Panc1 (cell line): ENCODE measurements at places on chromosomes 4 and X. TPM values are rescaled to one million over a fixed set of nuclear protein-coding genes. Genes with fewer than 3 reads are reported as not detected.

The CXCL11 gene
- total RNA-seq, result not detected

The GRIA2 gene
- total RNA-seq, result not detected

The TAB3 gene
- total RNA-seq, result 7.7 TPM

The CLTRN gene
- total RNA-seq, result 0.10 TPM

The SATL1 gene
- not detected for total RNA-seq

The CFAP97 gene
- total RNA-seq, result 39.0 TPM

The NDST3 gene
- total RNA-seq, result not detected

The PPP4R3C gene
- total RNA-seq, result not detected

The CPZ gene
- total RNA-seq, result 0.15 TPM

The SLC49A3 gene
- 0.62 TPM for total RNA-seq

The HSD17B13 gene
- total RNA-seq, result 0.13 TPM

The MUC7 gene
- total RNA-seq, result not detected

The NPY1R gene
- not detected for total RNA-seq

The GABRG1 gene
- not detected for total RNA-seq

The DCAF8L2 gene
- not detected for total RNA-seq

The YY2 gene
- total RNA-seq, result 2.0 TPM

The SRPX gene
- 0.23 TPM for total RNA-seq

The ADGRG2 gene
- 2.0 TPM for total RNA-seq
